Fibroblast of skin of right biceps (primary cell): ENCODE measurements at places on chromosomes 4 and X.
A peak's percentile ranks its signal among the peaks of the same experiment; 100 is the strongest.

- DNase-seq = no peak
These were observed 50.0 kb upstream of the FAM9C start for GRCh38 chrX:13094374-13094773.

DNA sequence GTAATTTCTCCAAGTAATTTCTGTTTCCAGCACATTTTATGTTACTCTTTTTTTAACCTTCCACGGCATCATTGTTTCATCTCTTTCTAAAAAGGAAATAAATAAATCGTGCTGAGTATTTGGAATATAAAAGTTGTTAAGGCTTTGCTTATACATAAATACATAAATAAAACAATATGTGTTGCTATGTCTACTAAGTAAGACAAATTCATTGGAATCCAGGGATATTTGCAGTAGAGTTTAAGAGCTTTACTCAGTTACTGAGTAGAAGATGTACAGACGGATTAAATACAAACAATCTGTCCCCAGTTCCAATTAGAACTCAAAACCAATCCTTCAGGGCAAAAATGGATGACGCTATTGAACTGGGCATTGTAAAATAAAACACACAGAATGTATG is 1.4 kb downstream of the ARHGAP24 start:
- DNase-seq = no peak

GRCh38 chr4:90209922-90210321 is 82.7 kb downstream of the CCSER1 start:
- no peak for DNase-seq

- DNase-seq = no peak
These were observed 15.6 kb downstream of the PGK1 start for GRCh38 chrX:78119521-78120227.

DNA sequence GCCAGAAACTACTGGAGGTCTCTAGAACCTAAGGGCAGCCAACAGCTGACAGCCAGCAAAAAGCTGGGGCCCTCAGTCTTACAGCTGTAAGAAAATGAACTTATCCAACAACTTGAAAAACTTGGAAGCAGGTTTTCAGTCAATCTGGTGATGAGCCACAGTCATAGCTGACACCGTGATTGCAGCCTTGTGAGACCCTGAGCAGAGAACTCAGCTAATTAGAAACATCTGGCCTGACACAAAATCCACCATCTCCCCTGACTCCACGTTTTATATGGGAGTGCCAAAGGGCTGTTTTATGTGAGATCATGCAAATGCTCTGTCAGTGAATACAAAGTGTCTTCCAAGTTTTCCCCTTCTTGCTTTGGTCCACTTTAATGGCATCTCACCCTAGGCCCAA is 198.8 kb upstream of the DCAF8L1 start:
- DNase-seq = peak; percentile 1

- DNase-seq = no peak
These were observed 901.6 kb upstream of the NDST4 start for GRCh38 chr4:116015062-116015461.

DNA sequence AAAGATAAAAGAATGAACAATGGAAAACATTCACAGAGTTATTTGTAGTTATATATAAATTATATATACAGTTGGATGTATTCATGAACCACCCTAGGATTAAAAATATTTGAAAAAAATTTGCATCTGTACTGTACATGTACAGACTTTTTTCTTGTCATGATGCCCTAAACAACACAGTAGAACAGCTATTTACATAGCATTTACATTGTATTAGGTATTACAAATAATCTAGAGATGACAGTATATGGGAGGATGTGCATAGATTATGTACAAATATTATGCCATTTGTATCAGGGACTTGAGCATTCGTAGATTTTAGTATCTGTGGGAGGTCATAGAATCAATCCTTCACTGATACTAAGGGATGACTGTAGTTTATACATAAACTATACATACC is 44.8 kb downstream of the GSTCD start:
- no peak for DNase-seq

GRCh38 chrX:118024482-118024881 is 92.1 kb downstream of the KLHL13 start:
- no peak for DNase-seq
